ENCODE measurements at places on chromosomes 6 and 20.

DNA sequence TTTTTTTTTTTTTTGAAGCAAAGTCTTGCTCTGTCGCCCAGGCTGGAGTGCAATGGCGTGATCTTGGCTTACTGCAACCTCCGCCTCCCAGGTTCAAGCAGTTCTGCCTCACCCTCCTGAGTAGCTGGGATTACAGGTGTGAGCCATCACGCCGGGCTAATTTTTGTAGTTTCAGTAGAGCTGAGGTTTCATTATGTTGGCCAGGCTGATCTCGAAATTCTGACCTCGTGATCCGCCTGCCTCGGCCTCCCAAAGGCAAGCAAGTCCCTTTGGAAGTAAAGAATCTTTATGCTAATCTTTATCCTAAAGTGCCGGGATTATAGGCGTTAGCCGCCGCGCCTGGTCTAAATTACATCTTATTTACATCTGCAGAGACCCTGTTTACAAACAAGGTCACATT is 1.5 kb downstream of the PSMG4 start:
- H3K4me3 ChIP-seq: peak overlapping the region; percentile 11
- H3K27me3 ChIP-seq: no peaks in the 10 kb centered on the region
- H3K4me1 ChIP-seq: peaks cover 16% of the 10 kb centered on the region
- no peak overlapping the region for H3K27ac ChIP-seq
- H3K36me3 ChIP-seq: peaks cover 5% of the 10 kb centered on the region

DNA sequence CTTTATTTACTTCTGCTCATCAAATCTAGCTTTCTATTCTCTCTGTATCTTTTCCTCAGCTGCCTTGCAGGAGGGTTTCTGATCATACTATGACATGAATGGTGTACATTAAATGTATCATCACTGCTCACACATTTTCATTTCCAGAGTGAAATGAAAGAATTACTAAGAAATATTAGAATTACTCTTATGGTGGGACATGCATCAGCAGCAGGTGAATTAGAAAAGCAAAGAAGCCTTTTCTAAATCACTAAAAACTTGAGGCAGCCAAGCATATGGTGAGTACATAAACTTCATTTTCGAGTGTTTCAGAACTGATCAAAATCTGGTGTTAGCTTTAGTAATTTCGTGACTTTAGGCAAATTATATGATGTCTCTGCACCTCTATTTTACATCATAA is 23.6 kb downstream of the IL17A start:
- no peaks in the 10 kb centered on the region for H3K27me3 ChIP-seq
- no peak for DNase-seq
- H3K36me3 ChIP-seq: no peaks in the 10 kb centered on the region
- no peak overlapping the region for H3K27ac ChIP-seq
- H3K4me1 ChIP-seq: no peaks in the 10 kb centered on the region
- H3K4me3 ChIP-seq: no peak overlapping the region

- no peak overlapping the region for H3K4me3 ChIP-seq
- no peak for DNase-seq
- H3K27ac ChIP-seq: no peak overlapping the region
- no peaks in the 10 kb centered on the region for H3K4me1 ChIP-seq
- no peaks in the 10 kb centered on the region for H3K27me3 ChIP-seq
- H3K36me3 ChIP-seq: no peaks in the 10 kb centered on the region
Observed at GRCh38 chr6:37714836-37715420, 17.2 kb upstream of the MDGA1 start.

- no peaks in the 10 kb centered on the region for H3K27me3 ChIP-seq
- no peak for DNase-seq
- no peak overlapping the region for H3K4me3 ChIP-seq
- H3K27ac ChIP-seq: no peak overlapping the region
- no peaks in the 10 kb centered on the region for H3K36me3 ChIP-seq
Observed at GRCh38 chr6:38974389-38975151, 74.0 kb upstream of the GLP1R start.

DNA sequence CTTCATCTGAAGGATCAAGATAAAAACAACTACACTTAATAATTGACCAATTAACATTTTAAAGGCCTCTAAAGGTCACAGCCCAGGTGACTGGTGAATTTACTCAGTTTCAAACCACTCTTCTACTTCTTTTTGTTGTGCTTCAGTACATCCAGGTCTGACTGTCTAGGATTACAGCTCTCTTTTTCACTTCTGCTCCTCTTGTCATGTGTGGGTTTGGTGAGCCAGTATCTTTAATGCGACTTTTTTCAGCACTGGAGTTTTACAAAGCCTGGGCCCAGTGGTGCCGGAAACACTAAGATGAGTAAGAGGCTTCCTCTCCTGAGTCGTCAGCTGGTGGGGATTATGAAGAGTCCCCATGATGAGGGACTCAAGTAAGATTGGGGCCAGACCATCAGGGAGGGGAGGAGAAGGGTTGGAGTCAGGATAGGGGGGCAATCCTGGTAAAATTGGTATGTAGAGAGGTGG is 27.0 kb downstream of the HECA start:
- H3K27me3 ChIP-seq: no peaks in the 10 kb centered on the region
- H3K36me3 ChIP-seq: peaks cover 5% of the 10 kb centered on the region
- no peak overlapping the region for H3K27ac ChIP-seq
